Mesenchymal stem cell (in vitro differentiated cells and primary cell): ENCODE measurements at places on chromosomes 5 and 9.

DNA sequence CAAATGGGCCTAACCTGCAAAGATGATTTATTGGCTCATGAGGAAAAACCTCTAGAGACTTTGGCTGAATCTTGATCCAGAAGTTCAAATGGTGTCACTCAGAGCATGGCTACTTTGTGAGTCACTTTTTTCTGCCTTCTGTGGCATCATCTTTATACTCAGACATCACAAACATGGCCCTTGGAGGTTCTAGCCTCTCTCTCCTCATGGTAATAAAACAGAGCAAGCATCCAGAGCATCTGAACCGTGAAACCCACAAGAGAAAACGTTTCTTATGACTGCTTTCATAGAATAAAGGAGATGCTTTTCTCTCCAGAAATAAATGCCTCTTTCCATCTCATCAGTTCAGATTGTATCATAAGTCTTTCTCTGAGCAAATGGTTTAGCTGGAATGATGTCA is 780.3 kb downstream of the KCTD16 start:
- H3K4me1 ChIP-seq: no peaks in the 10 kb centered on the region
- H3K4me3 ChIP-seq: no peak overlapping the region
- no peak overlapping the region for H3K27ac ChIP-seq
- no peaks in the 10 kb centered on the region for H3K36me3 ChIP-seq

GRCh38 chr5:119597728-119598298 is 31.5 kb upstream of the FAM170A start:
- H3K27me3 ChIP-seq: no peaks in the 10 kb centered on the region
- no peaks in the 10 kb centered on the region for H3K4me1 ChIP-seq
- H3K36me3 ChIP-seq: no peaks in the 10 kb centered on the region
- DNase-seq: no peak
- no peak overlapping the region for H3K4me3 ChIP-seq

GRCh38 chr9:78072586-78073199 is 41.1 kb upstream of the GNAQ start:
- H3K36me3 ChIP-seq: no peaks in the 10 kb centered on the region
- no peak overlapping the region for H3K4me3 ChIP-seq
- no peak for DNase-seq
- no peak overlapping the region for H3K27ac ChIP-seq
- peaks cover 3% of the 10 kb centered on the region for H3K27me3 ChIP-seq

DNA sequence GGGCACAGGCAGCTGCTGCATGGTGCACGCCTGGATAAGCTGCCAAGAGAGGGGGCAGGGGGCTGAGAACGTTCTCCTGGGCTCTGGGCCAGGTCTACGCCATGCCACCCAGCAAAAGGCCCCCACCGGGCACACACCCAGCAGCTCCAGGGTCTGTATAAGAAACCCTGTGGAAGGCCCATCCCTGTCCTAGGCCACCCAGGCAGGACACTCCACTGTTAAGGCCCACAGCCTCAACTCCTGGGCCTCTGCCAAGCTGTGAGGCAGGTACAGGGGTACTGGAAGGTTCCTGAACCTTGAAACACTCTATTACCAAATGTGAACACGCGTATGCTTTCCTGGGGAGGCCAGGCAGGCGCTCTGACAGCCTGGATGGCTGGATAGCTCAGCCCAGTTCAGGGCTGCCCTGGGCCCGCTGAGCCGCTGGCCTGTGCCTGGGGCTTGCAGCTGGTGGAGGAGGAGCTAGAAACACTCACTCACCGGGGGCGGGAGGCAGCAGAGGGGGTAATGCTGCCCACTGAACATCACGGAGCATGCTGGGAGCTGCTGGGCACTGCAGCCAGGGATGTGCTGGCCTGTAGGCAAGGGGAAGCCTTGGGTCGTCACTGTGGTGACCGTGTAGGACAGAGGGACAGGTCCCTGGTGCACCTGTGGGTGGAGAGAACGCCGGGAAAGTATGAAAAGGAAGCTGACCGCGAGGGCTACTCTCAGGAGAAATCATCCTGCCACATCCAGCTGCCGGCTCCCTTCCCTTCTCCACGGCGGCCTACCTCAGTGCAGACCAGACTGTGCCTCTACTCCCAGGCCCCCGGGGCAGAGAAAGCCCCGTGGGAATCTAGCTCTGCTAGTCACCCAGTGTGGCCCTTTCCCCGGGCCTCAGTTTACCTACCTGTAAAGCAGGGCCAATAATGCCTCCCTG is 6.0 kb downstream of the RNF44 start:
- H3K27me3 ChIP-seq: no peaks in the 10 kb centered on the region
- peak overlapping the region; percentile 73 for H3K27ac ChIP-seq
- no peak overlapping the region for H3K4me3 ChIP-seq
- no peak for DNase-seq

DNA sequence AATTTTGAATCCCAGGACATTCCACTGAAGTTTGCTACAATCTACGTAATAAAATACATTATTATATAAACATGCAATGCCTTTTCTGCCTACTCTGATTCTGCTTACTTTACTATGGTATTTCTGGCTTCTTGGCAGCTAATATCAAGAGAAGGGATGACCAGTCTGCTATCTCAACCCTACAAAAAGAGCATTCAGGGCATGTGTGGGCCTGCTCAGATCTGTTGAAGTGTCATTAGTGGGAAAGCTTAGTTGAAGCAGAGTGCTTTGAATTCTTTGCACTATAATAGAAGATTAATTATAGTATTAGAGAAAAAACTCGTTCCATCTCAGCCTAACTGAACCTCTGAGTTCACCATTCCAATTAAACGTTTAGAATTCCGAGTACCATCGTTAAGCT is 339.5 kb upstream of the ISL1 start:
- no peak overlapping the region for H3K27ac ChIP-seq
- no peaks in the 10 kb centered on the region for H3K27me3 ChIP-seq
- no peaks in the 10 kb centered on the region for H3K36me3 ChIP-seq

GRCh38 chr9:116087751-116088194 is 65.8 kb upstream of the PAPPA start:
- no peaks in the 10 kb centered on the region for H3K36me3 ChIP-seq
- no peaks in the 10 kb centered on the region for H3K27me3 ChIP-seq
- peak overlapping the region; percentile 19 for H3K4me3 ChIP-seq
- peak; percentile 72 for DNase-seq
- H3K4me1 ChIP-seq: peaks cover 1% of the 10 kb centered on the region

- no peaks in the 10 kb centered on the region for H3K36me3 ChIP-seq
- H3K4me3 ChIP-seq: no peak overlapping the region
- DNase-seq: no peak
- no peaks in the 10 kb centered on the region for H3K4me1 ChIP-seq
Measured at GRCh38 chr9:32069169-32069813, 315.2 kb upstream of the ACO1 start.

GRCh38 chr5:128213340-128213739 is 129.8 kb downstream of the SLC12A2 start:
- H3K36me3 ChIP-seq: no peaks in the 10 kb centered on the region
- DNase-seq: peak; percentile 64
- H3K4me3 ChIP-seq: no peak overlapping the region

GRCh38 chr9:94110821-94111252 is 26.6 kb downstream of the PTPDC1 start:
- H3K27ac ChIP-seq: no peak overlapping the region
- peak; percentile 38 for DNase-seq
- H3K4me3 ChIP-seq: no peak overlapping the region
- H3K4me1 ChIP-seq: no peaks in the 10 kb centered on the region
- H3K36me3 ChIP-seq: no peaks in the 10 kb centered on the region

GRCh38 chr5:41683181-41683580 is 172.8 kb upstream of the PLCXD3 start:
- no peak for DNase-seq
- H3K27me3 ChIP-seq: no peaks in the 10 kb centered on the region

DNA sequence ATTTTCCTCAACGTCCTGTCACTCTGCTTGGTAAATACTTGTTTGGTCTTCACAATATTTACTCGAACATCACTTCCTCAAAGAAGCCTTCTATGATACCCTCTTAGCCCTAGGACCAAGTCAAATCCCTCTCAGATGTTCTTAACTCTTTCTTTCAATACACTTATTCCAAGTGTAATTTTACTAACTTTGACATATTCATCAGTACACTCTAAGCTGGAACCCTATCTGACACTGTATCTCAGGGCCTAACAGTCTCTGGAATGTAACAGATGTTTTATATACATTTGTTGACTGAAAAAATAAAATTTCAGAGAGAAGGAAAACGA is 19.6 kb downstream of the SIL1 start:
- H3K27me3 ChIP-seq: no peaks in the 10 kb centered on the region
- H3K4me3 ChIP-seq: no peak overlapping the region
- no peak for DNase-seq

- no peaks in the 10 kb centered on the region for H3K27me3 ChIP-seq
- no peak overlapping the region for H3K27ac ChIP-seq
- no peaks in the 10 kb centered on the region for H3K36me3 ChIP-seq
- H3K4me1 ChIP-seq: peaks cover 3% of the 10 kb centered on the region
- H3K4me3 ChIP-seq: peak overlapping the region; percentile 62
- peak; percentile 73 for DNase-seq
Measured at GRCh38 chr5:159050316-159051143, 49.2 kb downstream of the EBF1 start.

- DNase-seq: peak; percentile 68
- H3K4me3 ChIP-seq: peak overlapping the region; percentile 92
- peak overlapping the region; percentile 82 for H3K27ac ChIP-seq
- peaks cover 34% of the 10 kb centered on the region for H3K4me1 ChIP-seq
- no peaks in the 10 kb centered on the region for H3K27me3 ChIP-seq
Measured at GRCh38 chr5:172453986-172454357, 353 bp downstream of the SH3PXD2B start.
